Upper lobe of left lung (tissue), 6 donors: ENCODE measurements at places on chromosomes 11 and 22.

- DNase-seq, result peak; percentile 73
Observed at GRCh38 chr11:65207918-65208784, 26.4 kb downstream of the CAPN1 start.

GRCh38 chr22:18110194-18110953, at the start of gene TUBA8:
Gene TUBA8 (plus strand): TSS chr22:18110809. CDS start chr22:18110866, 57 bp downstream.
- peak; percentile 88 for DNase-seq

- DNase-seq, result no peak
Observed at GRCh38 chr11:65388731-65389130, 2.3 kb downstream of the FRMD8 start.

DNA sequence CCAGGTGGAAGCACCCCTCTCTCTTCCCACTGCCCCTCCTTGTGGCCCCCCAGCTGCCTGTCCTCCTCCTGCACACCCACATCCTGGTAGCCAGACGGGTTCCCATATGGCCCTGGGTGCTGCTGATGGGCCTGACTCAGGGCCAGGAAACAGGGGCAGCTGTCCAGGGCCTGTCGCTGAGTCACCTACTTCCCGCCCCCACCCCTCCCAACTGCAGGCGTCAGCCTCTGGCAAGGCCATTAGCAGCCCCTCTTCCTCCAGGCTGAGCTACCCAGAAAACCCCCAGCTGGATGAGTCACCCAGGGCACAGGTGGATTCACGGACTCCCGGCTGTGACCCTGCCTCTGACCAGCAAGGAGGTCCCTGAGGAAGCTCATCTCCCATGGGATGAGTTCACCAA, 6.9 kb upstream of the GAL start:
- no peak for DNase-seq

DNA sequence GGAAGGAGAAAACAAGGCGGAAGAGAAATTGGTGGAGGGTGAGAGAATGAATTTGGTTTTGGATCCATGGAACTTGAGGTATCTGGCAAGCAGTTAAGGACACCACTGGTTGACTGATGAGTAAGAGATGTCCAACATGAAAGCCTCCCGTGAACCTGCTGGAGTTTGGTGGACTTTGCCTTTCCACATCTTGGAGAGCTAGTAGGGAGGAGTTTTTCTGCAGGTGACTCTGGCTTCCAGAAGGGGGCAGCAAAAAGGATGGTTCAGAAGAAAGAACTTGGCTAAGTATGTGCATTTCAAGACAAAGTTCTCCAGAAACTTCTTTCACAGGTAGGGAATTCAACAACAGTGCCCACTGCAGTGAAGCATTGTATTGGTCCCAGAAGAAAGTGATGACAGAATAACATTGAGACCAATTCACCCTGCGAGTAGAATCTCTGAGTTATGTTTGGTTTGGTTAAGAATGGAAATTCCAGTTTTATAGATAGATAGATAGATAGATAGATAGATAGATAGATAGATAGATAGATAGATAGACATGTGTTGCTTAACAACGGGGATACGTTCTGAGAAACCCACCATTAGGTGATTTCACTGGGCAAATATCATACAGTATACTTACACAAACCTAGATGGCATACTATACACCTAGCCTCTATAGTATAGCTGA, 28.5 kb downstream of the DCDC1 start:
- DNase-seq, result no peak

DNA sequence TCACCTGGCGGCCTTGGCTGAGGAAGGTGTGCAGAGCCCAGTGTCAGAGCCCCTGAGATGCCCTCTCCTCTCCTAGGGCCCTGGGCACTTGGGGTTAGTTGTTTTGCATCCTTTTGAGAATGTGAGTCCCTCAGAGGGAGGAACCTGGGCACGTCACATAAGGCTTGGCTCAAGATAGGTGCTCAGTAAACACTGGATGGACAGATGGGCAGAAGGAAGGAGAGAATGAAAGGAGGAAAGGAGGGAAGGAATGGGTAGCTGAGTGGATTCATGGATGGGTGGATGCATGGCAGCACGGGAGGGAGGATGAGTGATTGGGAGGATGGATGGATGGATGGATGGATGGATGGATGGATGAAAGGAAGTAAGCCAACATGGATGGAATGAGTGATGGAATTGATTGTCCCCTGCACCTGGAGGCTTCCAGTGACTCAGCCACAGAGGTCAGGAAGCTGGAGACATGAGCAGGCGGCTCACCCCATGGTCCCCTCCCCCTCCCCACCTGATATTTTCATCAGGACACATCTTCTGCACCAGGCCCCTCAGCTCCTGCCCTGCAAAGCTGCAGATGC, 62.2 kb downstream of the IGLL1 start:
- DNase-seq, result no peak

DNA sequence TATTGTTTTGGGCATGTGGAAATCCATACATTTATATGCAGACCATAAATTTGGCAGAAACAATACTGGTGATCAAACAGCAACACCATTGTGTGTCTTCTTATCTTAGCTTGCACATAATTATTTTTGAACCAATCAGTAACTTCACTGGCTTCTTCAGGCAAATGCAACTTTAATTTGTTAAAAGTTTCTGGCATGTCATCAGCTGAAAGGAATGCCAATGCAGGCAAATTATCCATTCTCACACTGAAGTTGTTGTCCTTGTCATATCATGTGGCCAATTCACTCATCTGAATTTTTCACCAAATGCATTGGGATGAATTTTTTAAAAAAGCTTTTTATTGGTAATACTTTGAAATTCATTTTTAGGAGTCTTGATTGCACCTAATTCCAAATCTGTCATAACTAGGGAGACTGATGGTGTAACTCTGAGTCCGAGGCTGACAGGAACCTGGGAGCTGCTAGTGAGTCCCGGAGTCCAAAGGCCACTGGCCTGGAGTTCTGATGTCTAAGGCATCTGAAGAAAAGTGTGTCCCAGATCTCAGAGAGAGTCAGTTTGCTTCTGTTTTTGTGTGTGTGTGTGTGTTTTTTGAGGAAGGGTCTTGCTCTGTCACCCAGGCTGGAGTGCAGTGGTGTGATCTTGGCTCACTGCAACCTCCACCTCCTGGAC, 17.4 kb upstream of the OR10V1 start:
- DNase-seq, result no peak

DNA sequence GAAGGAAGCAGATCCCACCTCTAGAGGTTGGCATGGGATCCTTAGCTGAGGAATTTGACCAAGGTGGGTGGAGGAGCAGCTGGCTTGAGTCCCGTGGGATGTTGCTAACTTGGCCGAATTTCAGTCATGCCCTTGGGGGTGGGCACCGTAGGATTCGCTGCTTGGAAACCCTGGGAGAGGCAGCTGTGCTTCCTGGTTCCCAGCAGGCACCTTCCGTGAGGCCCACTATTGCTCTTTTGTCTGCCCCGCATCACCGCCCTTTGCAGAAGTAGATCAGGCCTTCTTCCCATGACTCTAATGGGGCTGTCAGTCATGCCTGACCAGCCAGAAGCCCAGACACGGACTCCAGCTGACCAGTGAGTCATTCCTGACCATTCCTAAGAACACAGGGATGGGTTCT, 292.3 kb upstream of the SYN3 start:
- DNase-seq, result no peak

- no peak for DNase-seq
Observed at GRCh38 chr22:23244690-23245044, 64.4 kb downstream of the BCR start.

DNA sequence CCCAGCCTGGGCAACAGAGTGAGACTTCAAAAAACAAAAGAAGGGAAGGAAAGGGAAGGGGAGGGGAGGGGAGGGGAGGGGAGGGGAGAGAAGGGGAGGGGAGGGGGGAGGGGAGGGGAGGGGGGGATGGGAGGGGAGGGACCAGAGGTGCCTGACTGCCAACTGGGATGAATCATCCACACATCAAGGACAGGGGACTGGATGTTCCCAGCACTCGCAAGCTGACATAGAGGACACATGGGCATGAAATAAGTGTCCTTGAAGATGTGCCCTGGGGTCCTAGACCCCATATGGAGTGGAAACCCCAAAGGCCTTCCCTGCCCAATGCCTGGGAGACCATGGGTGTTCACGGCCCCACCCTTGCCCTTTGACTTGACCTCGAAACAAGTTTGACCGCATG, 19.8 kb downstream of the TST start:
- no peak for DNase-seq
